Fibroblast of skin of right biceps (primary cell): ENCODE measurements at places on chromosomes 11 and 22.

DNA sequence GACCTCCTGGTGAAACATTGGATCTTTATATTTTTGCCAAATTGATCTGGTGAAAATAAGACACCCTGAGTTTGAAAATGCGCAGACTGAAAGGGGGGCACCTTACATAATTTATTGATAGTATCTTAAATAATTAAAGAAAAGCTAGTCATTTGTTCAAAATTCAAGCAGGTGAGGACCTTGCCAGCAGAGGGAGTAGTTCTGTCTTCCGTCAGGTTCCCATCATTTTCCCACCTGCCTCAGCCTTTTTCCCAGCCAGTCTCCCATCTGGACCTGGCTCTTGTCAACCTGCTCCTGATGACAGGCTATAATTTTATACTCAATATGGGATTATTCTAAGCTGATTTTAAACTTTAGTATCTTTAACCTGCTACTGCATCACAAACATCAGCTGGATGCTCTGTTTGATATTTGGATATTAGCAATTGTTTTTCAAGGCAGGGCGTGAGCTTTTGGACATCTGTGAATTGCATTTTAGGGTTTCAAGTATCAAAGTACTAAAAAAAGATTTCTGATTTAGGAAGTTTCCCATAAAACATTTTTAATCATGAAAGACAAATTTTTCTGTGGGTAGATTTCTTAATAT lies 132.0 kb downstream of the ELP4 start:
- peak; percentile 39 for DNase-seq

DNA sequence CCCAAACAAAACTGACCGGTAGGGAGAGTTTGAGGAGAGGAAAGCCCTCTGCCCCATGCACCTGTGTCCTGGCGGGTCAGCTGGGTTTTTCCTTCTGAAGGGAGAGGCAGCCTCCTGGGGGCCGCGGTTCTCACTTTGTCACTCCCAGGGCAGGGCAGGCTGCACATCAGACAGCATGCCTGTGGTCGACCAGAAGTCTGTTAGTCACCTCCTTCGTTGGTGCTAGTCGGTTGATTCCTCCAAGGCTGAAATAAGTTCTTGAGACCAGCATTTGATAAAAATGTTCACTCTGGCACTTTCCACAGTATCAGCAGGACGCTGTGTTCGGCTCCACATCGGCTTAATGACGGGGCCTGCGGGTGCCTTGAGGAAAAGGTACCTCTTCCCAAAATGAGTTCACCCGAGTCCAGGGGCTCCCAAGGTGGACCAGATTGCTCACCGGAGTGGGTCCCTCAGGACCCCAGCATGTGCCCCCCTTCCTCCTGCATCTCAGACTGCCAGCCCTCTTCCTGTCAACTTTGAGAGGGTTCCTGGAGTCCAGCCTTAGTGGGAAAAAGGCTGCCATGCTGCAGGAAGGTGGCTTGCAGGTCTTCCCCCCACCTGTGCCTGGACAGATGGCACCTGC lies 373.7 kb upstream of the B3GAT1 start:
- DNase-seq = no peak

- DNase-seq = peak; percentile 64
These were observed 25.2 kb downstream of the FAM76B start for GRCh38 chr11:95764267-95764898.

- no peak for DNase-seq
These were observed 10.2 kb upstream of the PIK3IP1 start for GRCh38 chr22:31302537-31302936.

DNA sequence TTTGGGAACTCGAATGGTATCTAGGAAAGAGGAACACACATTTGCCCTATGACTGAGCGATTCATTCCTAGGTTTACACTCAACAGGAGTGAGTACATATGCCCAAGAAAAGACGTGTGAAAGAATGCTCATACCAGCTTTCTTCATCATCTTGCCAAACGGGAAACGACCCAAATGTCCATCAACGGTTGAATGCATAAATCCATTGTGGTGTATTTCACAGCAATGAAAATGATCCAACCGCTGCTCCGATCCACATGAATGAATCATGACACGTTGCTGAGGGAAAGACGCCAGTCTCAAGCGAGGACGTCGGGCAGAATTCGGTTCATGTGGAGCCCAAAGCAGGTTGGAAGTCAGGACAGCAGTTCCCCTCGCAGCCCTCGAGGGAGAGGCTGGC lies 71.5 kb downstream of the CYTH4 start:
- peak; percentile 73 for DNase-seq

DNA sequence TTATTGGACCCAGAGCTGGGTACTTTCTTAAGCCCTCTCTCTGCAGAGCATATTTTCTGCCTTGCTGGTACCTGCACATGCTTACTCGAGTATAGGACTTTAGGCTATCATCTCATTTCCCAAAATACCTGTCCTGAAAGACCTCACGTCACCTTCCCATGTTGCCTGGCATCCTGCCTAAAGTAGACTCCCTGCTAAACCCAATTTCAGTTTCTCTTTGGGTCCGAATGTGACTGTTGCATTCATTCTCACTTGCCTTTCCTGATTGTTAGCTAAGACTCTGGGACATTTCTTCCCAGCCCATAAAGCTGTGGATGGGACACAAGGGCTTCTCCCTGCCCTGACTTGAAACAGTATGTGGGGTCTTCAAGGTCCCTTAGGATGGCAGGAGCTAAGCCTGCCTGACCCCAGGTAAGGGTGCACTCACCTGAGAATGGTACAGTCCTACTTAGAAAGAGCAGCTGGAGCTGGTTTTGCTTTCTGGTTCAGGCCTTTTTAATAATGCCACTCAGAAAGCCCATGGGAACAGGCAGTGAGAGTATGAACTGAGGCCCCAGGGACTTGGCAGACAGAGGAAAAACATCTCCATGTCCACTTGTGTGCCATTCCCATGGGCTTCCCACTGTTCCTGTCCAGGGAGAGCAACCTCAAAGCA lies 12.9 kb downstream of the OR51E2 start:
- no peak for DNase-seq

GRCh38 chr22:38467904-38468442 lies at the start of gene KDELR3:
KDELR3 (plus strand) TSS chr22:38468096; CDS start chr22:38468234, 138 bp downstream.
- DNase-seq = peak; percentile 80
